C1 segment of cervical spinal cord (tissue), 14 donors: ENCODE measurements at places on chromosomes 6 and 20.

GRCh38 chr6:56055081-56055704 is 179.8 kb upstream of the BMP5 start:
- no peak for DNase-seq

DNA sequence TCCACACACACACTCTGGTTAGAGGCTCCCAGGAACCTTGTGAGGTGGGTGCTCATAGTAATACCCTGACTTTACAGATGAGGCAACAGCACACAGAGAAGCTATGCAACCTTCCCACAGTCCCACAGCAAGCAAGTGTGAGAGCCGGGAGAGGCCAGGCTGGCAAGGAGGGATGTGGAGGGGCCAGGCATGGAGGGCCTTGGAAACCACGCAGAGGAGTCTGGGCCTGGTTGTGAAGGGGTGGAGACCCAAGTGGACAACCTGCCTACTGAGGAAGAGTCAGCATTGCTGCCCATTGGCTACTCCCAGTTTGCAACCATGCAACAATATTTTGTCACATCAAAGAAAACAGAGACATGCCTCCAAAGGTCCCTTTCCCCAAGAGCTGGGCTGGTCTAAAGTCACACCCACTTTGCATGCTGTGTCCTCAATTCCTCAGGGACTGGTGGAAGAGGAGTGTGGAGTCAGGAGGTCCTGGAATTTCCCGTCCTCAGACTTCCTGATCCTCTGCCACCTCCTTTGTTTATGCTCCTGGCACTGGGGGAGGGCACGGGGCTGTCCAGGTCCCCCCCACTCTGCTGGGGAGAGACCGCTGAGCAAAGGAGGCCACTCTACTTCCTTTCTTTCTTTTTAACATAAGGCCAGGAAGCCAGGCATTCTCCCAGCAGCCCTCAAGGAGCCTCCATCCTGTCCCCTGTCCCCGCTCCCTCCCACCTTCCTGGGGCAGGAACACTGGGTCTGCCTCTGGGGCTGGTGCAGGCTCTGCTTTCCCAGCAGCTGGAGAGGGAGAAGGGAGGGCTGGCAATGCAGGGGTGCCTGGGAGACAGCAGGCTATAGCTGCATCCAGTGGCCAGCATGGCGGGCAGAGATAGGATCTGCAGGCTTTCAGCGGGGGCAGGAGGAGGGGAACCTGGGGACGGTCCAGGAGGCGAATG is 68.3 kb downstream of the NOL4L start:
- DNase-seq, result peak; percentile 54

GRCh38 chr20:32017711-32018251 is 7.5 kb downstream of the CCM2L start:
- no peak for DNase-seq

GRCh38 chr20:39489986-39490560 is 527.9 kb downstream of the DHX35 start:
- DNase-seq, result no peak

DNA sequence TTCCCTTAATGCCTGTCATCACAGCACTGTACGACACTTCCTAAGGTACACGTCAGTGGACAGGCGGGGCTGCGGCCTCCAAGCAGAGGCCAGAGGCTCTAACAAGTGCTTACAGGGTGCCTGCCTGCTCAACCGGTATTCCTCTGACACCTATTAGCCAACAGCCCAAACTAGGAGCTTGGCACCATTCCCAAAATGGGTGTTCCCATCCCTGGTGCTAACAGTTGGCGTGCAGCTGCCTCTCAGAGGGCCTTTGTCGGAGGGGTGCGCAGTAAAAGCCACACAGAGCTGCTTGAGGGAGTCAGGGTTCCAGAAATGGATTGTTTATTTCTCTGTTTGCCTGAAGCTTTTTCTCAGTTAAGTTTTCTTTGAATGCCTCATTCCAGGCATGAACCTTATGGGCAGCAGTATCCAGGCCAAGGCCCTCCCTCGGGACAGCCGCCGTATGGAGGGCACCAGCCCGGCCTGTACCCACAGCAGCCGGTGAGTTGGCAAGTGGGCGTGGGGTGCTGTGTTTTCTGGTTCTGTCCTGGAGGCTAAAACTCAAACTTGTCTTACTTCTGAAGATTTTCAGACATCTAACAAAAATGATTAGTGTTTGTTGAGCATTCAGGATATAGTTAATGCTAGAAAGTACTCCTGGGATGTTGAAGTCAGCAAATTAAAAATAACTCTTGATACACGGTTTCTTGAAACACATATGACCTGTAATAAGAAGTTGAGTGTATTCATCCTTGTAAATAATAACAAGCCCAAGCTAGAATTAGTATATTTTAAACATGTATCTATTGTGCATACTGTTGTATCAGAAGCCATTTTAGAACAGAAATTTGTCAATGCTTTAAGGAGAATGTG is 124.7 kb downstream of the TMEM242 start:
- DNase-seq, result no peak

GRCh38 chr20:60256811-60257210 is 298.6 kb downstream of the CDH26 start:
- DNase-seq, result no peak

GRCh38 chr20:43584448-43585136 is 6.1 kb upstream of the IFT52 start:
- DNase-seq, result no peak

- DNase-seq, result peak; percentile 4
Measured at GRCh38 chr20:35883778-35884540, 70.3 kb downstream of the SCAND1 start.

GRCh38 chr20:32018269-32019155 is 8.3 kb downstream of the CCM2L start:
- DNase-seq, result no peak

- DNase-seq, result no peak
Measured at GRCh38 chr6:167892835-167893815, 66.4 kb downstream of the AFDN start.

- DNase-seq, result no peak
Measured at GRCh38 chr20:50911716-50912115, 19.5 kb downstream of the ADNP start.

DNA sequence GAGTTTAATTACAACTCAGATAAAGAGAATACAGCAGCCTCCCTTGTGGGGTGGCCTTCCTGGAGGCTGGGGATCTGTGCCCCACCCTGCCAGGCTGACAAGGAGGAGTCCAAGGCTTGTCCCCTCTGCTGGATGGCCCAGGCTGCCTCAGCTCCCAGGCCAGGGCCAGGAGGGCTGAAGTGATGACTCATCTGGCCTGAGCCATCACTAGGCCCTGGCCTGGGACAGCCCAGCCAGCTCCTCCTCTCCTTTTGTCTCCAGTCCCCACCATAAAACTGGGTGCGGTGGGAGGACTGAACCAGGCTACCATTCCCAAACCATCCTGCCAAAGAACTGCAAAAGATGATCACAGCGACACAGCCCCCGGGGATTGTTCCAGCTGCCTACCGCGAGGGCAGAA is 15.0 kb downstream of the GRM4 start:
- no peak for DNase-seq

GRCh38 chr6:30955367-30956042 is 14.7 kb downstream of the MUCL3 start:
- DNase-seq, result peak; percentile 10

- no peak for DNase-seq
Measured at GRCh38 chr6:136763716-136764516, 28.4 kb downstream of the MAP3K5 start.

DNA sequence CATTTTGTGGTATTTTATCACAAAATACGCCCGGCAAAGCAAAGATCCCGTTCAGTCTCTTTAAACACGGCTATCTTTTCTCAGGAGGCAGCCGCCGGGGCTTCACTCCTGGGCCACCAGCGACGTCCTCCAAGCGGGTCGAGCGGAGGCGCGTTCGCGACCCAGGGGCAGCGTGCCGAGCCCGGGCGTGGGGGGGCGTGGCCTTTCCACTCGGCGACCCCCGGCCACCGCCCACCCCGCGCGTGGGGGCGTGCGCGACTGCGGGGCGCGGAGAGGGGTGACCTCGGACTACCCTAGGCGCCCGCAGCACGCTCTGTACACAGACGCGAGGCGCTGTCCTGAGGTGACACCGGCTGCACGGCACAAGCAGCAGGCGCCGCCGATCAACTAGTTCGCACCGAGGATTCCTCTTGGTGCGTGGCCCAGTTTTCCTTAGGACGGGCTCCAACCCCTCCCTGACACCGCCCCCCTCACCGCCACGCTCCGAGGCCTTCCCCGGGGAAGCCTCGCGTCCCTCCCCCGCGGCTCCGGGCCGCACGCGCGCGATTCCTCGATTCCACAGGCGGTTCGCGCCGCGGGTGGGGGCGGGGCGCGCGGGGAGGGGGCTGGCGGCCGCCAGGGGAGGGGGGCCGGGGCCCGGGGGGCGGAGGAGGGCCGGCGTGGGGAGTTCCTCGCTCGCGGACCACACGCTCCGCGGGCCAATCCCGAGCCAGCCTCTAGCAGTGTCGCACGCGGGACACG is 1.1 kb upstream of the JARID2 start:
- DNase-seq, result peak; percentile 68

- no peak for DNase-seq
Measured at GRCh38 chr20:60314727-60315126, 356.5 kb downstream of the CDH26 start.

GRCh38 chr20:48143435-48144081 is 358.3 kb upstream of the SULF2 start:
- no peak for DNase-seq

DNA sequence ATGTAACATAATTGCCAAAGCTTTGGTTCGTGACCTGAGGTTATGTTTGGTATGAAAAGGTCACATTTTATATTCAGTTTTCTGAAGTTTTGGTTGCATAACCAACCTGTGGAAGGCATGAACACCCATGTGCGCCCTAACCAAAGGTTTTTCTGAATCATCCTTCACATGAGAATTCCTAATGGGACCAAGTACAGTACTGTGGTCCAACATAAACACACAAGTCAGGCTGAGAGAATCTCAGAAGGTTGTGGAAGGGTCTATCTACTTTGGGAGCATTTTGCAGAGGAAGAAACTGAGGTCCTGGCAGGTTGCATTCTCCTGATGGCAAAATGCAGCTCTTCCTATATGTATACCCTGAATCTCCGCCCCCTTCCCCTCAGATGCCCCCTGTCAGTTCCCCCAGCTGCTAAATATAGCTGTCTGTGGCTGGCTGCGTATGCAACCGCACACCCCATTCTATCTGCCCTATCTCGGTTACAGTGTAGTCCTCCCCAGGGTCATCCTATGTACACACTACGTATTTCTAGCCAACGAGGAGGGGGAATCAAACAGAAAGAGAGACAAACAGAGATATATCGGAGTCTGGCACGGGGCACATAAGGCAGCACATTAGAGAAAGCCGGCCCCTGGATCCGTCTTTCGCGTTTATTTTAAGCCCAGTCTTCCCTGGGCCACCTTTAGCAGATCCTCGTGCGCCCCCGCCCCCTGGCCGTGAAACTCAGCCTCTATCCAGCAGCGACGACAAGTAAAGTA is 547 bp upstream of the ESR1 start:
- DNase-seq, result no peak

DNA sequence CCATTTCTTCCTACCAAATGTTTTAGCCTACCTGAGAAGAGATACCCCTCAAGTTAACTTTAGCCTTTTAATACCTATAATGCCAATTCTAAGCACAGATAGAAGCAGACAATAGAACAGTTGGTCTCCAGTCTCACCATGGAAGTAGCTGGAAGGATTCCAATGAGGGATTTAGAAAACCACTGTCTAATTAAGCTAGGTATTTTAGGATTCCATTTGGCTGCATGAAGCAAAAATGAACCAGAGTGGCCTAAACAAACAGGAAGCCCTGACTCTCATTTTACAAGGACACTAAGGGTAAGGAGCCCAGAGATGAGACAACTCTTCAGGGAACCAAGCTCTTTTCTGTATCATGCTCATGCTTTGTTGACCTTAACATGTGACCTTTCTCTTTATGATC is 199.2 kb downstream of the ALDH8A1 start:
- no peak for DNase-seq

DNA sequence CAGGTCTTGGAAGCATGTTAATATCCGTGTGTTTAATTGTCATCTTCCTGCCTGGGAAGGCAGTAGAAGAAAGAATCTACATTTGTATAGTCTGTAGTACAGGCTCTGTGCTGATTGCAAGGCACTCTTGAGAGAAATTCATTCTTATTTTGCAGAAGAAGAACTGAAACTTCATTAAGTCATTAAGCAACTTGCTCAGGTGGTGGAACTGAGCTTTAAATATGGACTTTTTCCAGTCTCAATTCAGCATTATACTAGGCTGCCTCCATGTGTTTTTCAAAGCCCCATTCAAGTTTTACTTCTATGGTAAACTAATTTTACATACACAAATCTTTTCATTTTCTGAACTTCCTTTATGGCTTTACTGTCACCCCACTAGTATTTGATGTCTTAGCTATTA is 18.7 kb downstream of the ZNF451 start:
- no peak for DNase-seq

- no peak for DNase-seq
Measured at GRCh38 chr6:101931766-101932165, 538.3 kb downstream of the GRIK2 start.

DNA sequence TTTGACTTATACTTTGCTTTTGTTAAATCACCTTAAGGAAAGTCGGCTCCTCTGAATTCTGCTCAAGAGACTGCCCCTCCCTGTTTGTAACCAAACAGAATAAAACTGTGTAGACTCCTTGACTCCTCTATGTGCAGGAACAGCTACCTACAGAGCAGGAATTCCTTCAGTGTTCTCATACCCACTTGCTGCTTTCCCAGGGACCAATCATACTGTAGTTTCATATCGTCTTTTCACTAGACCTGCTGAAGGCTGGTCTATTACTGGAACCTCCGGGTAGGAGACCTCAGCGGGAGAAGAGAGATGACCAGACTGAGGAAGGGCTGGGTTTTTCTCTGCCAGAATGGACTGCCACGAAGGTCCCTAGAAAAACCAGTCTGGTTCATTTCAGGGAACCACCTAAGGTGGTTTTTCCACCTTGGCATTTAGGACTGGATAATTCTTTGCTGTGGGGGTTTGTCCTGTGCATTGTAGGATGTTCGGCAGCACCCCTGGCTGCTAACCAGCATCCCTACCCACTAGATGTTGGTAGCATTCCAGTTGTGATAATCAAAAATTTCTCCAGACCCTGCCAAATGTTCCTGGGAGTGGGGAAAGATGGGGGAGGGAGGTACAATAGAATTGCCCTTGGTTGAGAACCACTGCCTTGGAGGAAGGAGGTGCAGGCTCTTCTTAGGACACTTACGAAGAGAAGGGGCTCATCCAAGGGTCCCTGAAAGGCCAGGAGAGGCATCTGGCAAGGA is 80.5 kb downstream of the DNAAF9 start:
- DNase-seq, result no peak

DNA sequence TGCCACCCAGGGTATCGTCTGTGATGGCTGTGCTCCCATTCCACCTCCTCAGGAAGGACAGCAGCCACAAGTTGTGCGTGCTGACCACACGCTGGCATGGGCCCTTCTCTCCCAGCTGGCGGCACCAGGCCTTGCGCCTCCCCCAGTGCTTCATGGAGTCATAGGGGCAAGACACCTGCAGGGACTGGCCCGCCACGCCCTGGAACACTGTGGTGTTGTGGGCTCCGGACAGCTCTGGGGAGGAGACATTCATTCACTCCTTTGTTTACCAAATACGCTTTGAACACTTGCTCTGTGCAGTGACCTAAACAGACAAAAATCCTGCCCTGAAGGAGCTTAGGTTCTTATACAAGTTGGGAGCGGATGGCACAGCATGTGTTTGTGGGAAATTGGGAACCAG is 1.5 kb downstream of the TREM2 start:
- DNase-seq, result no peak
